ENCODE measurements at places on chromosomes 3 and 15.
A peak's percentile ranks its signal among the peaks of the same experiment; 100 is the strongest.

DNA sequence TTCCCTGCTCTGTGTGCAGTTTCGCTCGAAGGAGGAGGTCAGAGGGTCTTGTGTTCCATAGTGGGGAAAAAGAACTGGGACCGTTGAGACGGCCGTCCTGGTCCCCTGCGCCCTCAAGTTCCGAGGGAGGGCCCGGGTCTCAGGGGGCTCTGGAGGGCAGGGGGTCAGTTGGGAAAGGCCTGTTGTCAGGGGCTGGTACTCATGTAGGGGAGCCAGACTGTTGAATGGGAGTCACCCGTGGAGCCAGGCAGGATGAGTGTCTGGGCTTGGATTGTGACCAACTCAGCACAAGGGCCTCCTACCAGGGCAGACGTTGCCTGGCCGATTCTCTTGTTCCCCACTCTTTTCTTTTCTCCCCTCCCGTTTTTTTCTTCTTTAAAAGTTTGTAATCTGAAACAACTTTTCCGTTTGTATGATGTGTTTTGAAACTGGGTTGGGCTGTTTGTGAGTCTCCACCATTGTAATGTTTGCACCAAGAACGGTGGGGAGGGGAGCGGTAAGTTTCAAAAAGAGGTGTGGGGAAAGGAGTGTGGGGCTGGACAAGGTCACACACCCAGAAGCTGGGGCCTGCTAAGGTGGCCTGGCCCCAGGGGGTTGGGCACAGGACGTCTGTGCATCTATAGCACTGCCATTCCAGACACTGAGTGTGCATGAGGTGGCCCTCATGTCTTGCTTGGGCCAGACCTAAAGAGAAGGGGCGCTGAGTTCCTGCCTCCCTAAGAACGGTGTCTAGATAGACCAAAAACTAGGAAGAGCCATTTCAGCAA, 1.1 kb downstream of the CMTM7 start:
- no peak for DNase-seq

GRCh38 chr3:146342989-146343388, 92.1 kb upstream of the PLSCR4 start:
- DNase-seq: no peak

GRCh38 chr15:63998489-63998888, 47.8 kb downstream of the DAPK2 start:
- DNase-seq: no peak

DNA sequence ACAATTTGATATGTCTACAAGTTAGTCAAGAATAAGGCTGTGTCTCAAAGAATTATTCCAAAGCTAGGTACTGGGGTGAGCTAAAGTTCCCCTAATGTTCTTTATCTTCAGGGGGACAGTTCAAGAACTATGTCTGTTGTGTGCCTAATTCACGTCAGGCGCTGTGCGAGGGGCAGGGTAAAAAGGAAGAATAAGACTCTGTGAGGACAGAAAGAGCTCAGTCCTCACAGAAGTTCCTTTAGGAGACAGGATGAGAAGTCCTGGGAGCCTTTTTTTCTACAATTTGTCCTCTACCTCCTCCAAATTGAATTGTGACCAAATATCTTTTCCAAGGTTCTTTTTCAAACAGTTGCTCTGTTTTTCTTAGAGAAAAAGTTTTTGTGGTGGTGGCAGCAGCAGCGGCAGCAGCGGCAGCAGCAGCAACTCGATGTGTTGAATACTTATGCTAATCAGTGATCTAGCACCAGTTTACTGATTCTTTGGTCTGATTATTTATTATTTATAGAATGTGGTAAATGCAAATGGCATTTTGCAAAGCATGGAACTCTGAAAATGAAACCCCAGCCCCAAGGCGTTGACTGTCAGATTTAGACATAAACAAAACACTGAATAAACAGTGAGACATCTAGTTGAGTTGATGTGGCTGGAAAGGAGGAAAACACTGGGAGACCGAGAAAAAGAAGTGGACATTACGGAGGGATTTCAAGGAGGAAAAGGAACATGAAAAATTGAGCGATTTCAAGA, 88.6 kb downstream of the GTPBP8 start:
- no peak for DNase-seq

GRCh38 chr3:71136276-71136675, 447.3 kb downstream of the FOXP1 start:
- no peak for DNase-seq

- DNase-seq: no peak
These were observed 5.9 kb upstream of the EBLN2 start for GRCh38 chr3:73055583-73055982.

- no peak for DNase-seq
These were observed 9.9 kb downstream of the CCR5 start for GRCh38 chr3:46380471-46381221.

GRCh38 chr3:4794331-4794730, 184.9 kb upstream of the BHLHE40 start:
- DNase-seq: no peak

GRCh38 chr3:182609575-182610156, 183.6 kb upstream of the ATP11B start:
- no peak for DNase-seq

GRCh38 chr3:146894406-146894805, 289.3 kb upstream of the PLSCR5 start:
- DNase-seq: no peak

- no peak for DNase-seq
These were observed 411.2 kb downstream of the VPS13C start for GRCh38 chr15:61649046-61649445.

- DNase-seq: no peak
These were observed 931.6 kb downstream of the OTOL1 start for GRCh38 chr3:162428192-162428591.

DNA sequence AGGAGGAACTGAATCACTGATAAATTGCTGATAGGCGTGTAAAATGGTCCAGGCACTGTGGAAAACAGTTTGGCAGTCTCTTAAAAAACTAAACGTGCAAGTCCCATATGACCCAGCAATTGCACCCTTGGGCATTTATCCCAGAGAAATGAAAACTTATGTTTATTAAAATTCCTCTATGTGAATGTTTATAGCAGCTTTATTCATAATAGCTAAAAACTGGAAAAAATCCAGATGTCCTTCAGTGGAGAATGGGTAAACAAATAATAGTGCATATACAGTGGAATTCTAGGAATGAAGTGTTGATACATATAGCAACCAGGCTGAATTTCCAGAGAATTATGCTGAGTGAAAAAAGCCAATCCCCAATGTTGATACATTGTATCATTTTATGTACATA, 482.2 kb upstream of the PDZRN3 start:
- DNase-seq: no peak

- DNase-seq: no peak
These were observed 40.7 kb downstream of the DUT start for GRCh38 chr15:48371961-48372360.

DNA sequence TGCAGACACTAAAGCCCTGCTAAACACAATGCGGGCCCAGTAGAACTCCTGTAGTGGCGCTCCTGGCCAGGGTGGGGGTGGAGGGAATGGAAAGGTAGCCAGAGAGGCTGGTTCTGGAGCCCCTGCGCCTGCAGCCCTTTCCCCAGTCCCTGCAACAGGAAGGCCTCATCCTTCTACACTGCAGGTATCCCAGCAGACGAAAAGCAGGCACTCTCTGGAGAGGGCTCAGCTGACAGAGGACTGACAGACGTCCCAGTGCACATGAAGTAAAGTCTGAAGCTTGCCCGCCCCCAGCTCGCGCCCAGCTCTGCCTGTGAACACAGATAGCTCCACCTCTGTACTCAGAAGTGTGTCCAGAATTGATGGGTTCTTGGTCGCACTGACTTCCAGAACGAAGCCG, 46.0 kb downstream of the NSMCE3 start:
- no peak for DNase-seq

GRCh38 chr3:13021141-13022114, 51.8 kb downstream of the IQSEC1 start:
- peak; percentile 67 for DNase-seq

- no peak for DNase-seq
These were observed 26.3 kb upstream of the MNS1 start for GRCh38 chr15:56491110-56491722.

DNA sequence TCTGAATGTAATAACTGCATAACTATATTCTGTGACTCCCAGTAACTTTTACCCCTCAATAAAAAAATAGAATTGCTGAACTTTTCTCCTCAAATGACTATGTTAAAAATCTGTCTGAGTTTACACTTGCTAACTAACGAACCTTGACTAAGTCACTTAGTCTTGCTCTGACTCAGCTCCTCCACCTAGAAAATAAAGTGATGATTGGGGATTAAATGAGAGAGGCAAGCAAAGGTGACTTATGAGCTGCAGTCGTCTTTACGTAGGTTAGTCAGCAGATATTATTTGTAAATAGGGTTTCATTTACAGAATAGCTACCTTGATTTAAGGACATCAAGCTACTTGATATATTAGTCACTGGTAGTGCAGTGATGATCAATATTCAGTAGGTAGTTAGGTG, 476.9 kb downstream of the MECOM start:
- no peak for DNase-seq

GRCh38 chr3:157447026-157447694, 10.5 kb downstream of the PTX3 start:
- DNase-seq: no peak

DNA sequence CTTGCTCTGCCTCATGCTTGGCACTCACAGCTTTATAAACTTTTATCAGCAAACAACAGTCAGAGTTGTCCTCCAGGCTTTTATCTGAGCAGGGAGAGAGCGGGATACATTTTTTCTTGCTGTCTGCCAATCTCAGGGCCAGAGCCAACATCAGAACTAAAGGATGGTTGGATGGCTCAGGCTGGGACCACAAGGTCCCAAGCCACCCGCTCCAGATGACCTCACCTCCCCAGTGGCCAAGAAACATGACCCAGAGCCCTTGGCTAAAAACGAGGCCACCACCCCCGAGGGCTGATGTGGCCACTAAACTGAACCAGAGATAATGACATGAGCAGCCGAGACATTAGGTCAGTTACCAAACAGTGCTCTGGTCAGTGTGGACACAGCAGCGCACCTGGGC, 18.8 kb upstream of the SPATA12 start:
- DNase-seq: peak; percentile 69

- DNase-seq: no peak
These were observed 2.7 kb downstream of the P3H2 start for GRCh38 chr3:190117981-190118380.

DNA sequence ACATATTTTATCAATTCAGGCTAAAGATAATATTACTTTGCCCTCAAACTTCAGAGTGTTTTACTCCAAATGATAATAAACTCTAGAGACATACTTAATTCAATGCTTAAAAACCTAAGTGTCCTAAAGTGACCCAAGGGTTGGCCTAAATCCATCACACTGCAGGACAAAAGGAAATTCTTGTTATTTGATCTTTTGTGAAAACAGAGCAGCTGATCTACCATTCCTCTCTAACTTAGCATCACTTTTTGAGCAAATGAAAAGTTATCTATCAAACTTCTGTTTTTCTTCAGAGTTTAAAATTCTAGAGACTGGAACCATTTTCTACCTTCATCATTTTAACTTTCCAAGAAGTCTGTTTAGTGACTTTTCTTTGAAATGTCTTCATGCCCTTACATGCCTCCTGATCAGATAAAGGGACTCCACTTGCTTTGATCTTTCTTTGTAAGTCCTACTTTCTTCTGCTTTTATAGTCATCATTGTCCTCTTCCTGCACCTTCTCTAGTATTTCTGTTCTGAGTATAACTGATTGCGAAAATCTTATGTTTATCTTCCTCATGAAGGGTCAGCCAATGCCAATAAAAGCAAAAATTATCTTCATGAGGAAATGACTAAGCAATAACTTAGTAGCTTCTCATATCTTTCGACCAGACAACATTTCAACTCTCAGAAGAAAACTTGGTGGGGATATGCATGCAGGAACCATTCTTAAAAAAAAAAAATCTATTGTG, 378.7 kb upstream of the TGFBR2 start:
- no peak for DNase-seq

DNA sequence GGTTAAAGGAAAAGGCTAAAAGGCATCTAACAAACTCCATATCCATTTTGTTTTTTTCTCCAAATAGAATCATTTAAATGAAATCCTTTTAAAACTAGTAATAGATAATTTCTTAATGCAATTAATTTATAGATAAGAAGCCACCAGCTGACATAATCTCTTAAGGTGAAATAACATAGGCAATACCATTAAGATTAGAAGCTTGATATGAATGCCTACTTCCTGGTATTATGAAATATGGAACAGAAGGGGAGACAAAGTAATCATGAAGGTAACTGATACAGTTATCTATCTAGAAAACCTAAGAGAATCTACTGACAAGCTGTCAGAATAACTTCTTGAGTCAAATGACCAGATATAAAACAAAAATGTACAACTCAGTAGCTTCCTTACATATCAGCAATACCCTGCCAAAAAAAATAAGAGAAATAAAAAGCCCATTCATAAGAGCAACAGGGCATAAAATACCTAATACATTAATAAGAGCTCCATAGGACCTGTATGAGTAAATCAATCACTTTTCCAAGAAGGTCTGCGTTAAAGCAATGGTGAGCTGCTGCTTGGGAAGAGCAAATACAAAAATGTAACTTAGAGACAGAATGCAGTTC, 10.7 kb downstream of the EHD4 start:
- DNase-seq: no peak

DNA sequence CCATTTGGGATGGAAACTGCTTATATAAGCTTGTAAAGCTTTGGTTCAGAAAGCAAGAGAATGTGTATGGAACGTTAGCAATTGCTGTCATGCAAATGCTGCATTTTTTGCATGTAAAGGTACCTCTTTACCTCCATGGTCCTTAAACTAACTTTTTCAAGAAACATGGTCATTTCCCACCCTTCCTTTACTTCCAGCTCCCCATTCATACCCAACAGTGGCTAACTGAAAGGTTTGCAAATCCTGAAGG, 84.3 kb downstream of the SMAD3 start:
- DNase-seq: no peak

DNA sequence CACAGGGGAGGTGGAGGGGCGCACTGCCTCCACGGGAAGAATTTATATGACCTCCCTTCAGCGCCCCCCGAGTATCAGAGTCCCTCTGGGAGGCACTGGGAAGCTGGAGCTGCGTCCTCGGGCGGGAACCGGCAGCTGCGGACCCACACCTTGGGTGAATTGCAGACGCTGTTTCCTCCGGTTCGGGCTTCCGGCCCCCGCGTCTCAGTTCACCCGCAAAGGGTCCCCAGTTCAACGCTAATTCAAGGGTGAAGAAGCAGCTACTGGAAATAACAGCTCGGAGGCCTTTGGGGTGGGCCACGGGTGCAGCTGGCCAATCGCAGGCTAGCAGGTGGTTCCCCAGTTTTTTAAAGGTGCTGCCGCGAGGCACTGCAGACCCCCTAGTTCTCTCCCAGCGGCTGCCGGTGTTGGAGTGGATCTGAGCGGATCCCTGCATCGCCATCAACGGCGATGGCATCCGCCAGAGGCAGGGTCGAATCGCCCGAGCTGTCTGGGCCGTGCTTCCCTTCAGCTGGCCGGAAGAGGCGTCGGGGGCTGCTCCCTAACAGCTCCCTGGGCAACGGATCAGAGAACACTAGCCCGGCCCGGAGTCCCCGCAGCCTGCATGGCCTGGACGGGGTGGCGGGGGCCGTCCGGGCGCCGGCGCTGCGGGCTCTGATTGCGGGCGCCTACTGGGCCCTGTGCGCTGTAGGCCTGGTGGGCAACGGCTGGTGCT, 19.4 kb upstream of the ADAMTS7 start:
- DNase-seq: no peak

DNA sequence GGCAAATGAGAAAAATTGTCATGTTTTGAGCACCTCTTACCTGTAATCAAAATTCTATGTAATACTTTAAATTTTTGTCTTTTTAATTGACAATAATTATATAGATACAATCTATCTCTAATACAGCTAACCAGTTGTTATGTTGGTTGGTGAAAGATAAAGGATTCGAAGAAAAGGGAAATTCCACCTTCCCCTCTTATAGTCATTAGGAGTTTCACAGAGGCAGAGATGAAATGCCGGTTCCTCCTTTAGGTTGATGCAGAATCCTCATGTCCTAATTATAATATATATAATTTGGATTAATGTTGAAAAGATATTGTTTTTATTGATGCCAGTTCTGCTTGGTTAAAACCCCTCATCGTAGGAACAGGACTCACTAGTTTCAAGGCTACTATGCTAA, 67.1 kb downstream of the LRCH3 start:
- no peak for DNase-seq

All from cardiac septum (tissue), 1 donor.